Mesothelial cell of epicardium (in vitro differentiated cells): ENCODE measurements at places on chromosomes 3 and 15.

- H3K4me1 ChIP-seq: peaks cover 33% of the 10 kb centered on the region
- H3K27ac ChIP-seq: no peak overlapping the region
- H3K4me3 ChIP-seq: no peak overlapping the region
- H3K27me3 ChIP-seq: no peaks in the 10 kb centered on the region
- H3K36me3 ChIP-seq: peaks cover 8% of the 10 kb centered on the region
These were observed 282.8 kb downstream of the UBE2E2 start for GRCh38 chr3:23485922-23486321.

GRCh38 chr3:152581951-152582350 lies 253.0 kb upstream of the P2RY1 start:
- H3K36me3 ChIP-seq: no peaks in the 10 kb centered on the region
- no peak overlapping the region for H3K27ac ChIP-seq
- H3K27me3 ChIP-seq: peaks cover 2% of the 10 kb centered on the region

DNA sequence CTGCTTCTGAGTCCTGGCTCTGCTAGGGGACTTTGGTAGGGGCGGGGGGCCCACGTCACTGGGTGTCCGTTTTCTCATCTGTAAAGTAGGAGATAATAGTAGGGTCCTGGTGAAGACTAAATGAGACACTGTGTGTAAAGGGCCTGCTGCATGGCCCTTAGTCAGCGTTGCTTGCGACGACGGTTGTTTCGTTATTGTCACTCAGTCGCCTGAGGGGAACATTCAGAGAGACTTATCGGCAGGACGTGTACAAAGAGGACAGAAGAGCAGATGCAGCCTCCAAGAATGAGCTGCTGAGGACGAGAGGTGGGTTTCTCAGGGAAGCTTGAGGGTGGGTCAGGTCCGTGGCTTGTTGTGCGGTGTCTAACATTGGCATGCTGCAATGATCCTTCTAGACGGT lies 52.9 kb upstream of the MEX3B start:
- no peak overlapping the region for H3K27ac ChIP-seq
- H3K4me3 ChIP-seq: no peak overlapping the region
- no peaks in the 10 kb centered on the region for H3K36me3 ChIP-seq
- no peak for DNase-seq

DNA sequence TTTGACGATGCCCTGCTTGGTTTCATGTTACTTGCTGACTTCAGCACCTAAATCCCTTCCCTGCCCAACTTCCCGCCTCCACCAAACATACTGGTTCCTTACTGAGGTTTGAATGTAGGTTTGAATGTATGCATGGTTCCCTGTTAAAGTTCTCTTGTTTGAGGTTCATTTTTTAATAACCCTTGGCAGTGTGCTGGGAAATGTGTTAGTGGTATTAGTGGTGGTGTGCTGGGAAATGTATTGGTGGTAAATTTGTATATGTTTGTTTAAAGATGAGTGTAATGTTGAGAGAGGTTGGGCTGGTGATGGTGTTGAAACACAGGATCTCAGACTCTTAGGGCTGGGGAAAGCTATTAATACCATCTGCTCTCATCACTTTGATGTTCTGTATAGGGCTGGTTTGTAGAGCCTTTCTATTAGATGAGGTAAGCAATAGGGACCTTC lies 392.7 kb downstream of the PTPRG start:
- no peak overlapping the region for H3K27ac ChIP-seq
- H3K4me1 ChIP-seq: peaks cover 3% of the 10 kb centered on the region
- no peaks in the 10 kb centered on the region for H3K36me3 ChIP-seq

DNA sequence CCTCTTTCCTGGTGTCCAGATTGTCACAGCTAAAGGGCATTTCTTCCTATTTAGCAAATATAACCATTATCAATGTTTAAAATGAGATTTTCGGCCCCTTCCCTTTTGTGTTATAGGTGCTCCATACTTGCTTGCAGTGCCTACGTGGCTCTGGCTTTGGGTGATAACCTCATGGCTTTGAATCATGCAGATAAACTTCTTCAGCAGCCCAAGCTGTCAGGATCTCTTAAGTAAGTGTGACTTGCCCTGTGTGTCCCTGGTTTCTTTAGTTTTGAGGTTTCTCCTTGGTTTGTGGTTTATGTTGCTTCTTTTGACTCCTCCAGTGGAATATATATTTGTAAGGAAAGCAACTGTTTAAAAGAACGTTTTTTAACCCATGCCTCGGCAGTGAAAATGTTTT lies 58.5 kb upstream of the TRIM71 start:
- no peak overlapping the region for H3K4me3 ChIP-seq
- no peak for DNase-seq

DNA sequence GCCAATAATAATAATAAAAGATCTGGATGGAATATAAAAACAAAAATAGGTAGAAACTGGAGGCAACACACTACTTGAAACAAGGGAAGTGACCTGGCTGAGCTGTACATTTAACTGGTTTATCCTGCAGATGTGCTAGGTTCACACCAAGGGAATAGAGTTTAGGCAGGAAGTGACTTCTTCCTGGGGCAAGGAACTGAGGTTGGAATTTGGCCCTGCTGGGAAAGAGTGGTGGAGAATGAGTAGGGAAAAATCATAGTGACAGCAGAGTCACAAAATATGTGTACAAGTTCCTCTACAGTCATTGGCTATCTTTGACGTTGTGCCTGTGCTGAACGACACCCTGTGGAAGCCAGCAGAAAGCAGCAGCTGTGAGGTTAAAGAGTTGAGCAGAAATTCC lies 44.1 kb downstream of the ARHGAP11B start:
- no peaks in the 10 kb centered on the region for H3K27me3 ChIP-seq
- DNase-seq: no peak
- no peak overlapping the region for H3K4me3 ChIP-seq
- H3K4me1 ChIP-seq: peaks cover 4% of the 10 kb centered on the region
- H3K27ac ChIP-seq: no peak overlapping the region

- H3K27me3 ChIP-seq: peaks cover 21% of the 10 kb centered on the region
- no peak overlapping the region for H3K27ac ChIP-seq
- DNase-seq: no peak
- no peaks in the 10 kb centered on the region for H3K4me1 ChIP-seq
- H3K36me3 ChIP-seq: no peaks in the 10 kb centered on the region
These were observed 176.2 kb downstream of the PEX5L start for GRCh38 chr3:179860275-179861107.

DNA sequence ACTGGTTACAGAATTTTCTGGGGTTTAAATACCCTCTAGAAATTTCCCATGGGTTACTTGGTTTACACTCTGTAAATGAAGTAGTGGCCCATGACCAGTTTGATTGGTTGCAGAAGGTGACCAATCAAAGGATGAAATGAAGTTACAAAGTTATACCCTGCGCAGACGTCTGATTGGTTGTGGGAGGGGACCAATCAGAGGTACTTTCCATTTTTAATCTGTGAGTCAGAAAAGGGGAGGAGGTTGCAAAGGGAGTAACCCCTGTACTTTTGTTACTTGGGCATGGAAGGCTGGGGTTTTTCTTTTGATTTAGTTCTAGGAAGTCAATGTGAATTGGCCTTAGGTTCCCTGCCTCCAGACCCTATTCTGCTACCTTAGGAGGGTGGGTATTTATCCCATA lies 18.7 kb upstream of the APH1B start:
- no peak for DNase-seq
- no peaks in the 10 kb centered on the region for H3K27me3 ChIP-seq
- H3K36me3 ChIP-seq: peaks cover 23% of the 10 kb centered on the region
- H3K4me3 ChIP-seq: no peak overlapping the region
- no peak overlapping the region for H3K27ac ChIP-seq

DNA sequence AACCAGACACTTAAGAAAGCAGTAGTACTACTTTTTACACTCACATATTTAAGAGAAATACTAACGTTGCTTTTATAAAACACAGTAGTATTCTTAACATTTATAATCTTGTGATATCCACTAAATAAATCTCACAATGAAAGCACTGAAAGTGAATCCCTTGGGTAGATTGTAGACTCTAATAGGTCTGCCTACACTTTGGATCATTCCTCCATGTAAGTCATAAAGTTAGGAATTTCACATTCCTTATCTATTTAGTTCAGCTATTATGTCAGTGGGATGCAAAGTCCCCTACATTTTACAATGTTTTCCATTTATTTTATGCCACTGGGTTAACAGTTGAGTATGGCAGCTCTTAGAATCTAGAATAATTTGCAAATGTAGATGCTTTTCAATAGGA lies 330.7 kb downstream of the LSAMP start:
- H3K4me1 ChIP-seq: peaks cover 14% of the 10 kb centered on the region
- no peak overlapping the region for H3K27ac ChIP-seq
- no peaks in the 10 kb centered on the region for H3K27me3 ChIP-seq
- no peak for DNase-seq

DNA sequence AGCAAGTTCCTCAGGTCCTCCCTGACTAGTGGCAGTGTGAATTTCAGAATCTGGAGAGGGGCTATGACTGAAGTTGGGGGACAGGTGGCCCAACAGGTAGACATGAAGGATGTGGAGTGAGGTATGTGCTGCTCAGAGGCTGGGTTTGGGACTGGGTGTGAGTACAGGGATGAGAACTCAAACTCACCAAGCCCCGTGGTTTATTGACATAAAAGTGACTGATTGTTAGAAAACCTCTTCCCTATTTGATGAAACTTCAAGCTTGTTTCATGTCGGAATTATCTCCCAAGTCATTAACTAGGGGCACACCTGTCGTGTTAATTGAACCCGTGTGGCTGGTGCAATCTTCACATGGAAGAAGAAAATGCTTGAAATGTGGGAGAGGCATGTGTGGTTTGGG lies 27.1 kb downstream of the FGD5 start:
- no peak overlapping the region for H3K4me3 ChIP-seq
- peaks cover 49% of the 10 kb centered on the region for H3K27me3 ChIP-seq
- H3K36me3 ChIP-seq: no peaks in the 10 kb centered on the region
- H3K27ac ChIP-seq: no peak overlapping the region
- H3K4me1 ChIP-seq: peaks cover 24% of the 10 kb centered on the region

GRCh38 chr3:194686414-194686815 lies 732 bp downstream of the FAM43A start:
- peaks cover 20% of the 10 kb centered on the region for H3K27me3 ChIP-seq
- peak overlapping the region; percentile 33 for H3K27ac ChIP-seq
- H3K4me1 ChIP-seq: peaks cover 57% of the 10 kb centered on the region
- H3K4me3 ChIP-seq: peak overlapping the region; percentile 87
- peak; percentile 21 for DNase-seq
- H3K36me3 ChIP-seq: no peaks in the 10 kb centered on the region

DNA sequence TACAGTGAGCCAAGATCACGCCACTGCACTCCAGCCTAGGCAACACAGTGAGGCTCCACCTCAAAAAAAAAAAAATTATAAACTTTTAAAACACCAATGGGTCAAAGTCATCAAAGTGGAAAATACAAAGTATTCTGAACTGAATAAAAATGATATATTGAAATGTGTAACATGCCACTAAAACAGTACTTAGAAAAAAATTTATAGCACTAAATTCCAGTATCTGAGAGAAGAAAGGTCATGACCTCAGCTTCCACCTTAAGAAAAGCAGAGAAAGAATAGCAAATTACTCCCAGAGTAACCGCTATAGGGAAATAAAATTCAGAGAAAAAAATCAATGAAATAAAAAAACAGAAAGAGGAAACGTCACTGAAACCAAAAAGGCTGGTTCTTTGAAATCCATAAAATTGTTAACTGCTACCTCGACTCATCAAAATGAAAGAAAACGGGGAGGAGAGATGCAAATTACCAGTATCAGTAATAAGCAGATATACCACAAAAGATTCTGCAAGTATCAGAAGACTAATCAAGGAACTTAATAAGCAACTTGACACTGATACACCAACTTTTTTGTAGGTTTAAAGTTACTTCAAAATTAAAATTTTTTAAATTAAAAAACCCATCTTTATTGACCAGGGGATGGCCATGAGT lies 20.8 kb downstream of the ATP13A3 start:
- H3K36me3 ChIP-seq: peaks cover 1% of the 10 kb centered on the region
- no peak for DNase-seq
- H3K27ac ChIP-seq: peak overlapping the region; percentile 72
- H3K4me3 ChIP-seq: no peak overlapping the region

- peak overlapping the region; percentile 71 for H3K27ac ChIP-seq
- H3K36me3 ChIP-seq: no peaks in the 10 kb centered on the region
- no peak for DNase-seq
- no peaks in the 10 kb centered on the region for H3K27me3 ChIP-seq
These were observed 98.8 kb downstream of the AKAP13 start for GRCh38 chr15:85479071-85479647.

GRCh38 chr15:29873947-29874411 lies 51.7 kb upstream of the TJP1 start:
- no peaks in the 10 kb centered on the region for H3K36me3 ChIP-seq
- H3K4me1 ChIP-seq: peaks cover 46% of the 10 kb centered on the region
- no peak overlapping the region for H3K27ac ChIP-seq
- no peak overlapping the region for H3K4me3 ChIP-seq
- DNase-seq: no peak
- H3K27me3 ChIP-seq: no peaks in the 10 kb centered on the region

DNA sequence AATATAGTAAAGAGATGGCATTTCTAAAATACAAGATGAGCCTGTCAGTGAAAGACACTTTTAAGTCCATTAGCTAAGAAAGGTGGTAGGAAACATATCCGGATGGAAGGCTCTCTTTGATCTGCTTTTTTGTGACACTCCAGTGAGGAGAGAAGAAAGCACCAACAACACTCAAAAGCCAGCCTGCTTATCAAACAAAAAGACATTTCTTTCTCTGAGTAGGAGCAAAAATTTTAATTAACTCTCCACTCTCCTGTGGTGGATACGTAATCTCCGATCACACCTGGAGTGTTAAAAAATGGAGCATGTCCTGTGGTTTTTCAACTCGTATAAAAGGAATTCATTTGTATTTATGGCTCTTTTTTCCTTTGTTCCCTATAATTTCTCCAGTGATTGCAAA lies 65.3 kb downstream of the OXNAD1 start:
- DNase-seq: no peak
- H3K27ac ChIP-seq: no peak overlapping the region
- H3K4me1 ChIP-seq: no peaks in the 10 kb centered on the region
- peaks cover 47% of the 10 kb centered on the region for H3K36me3 ChIP-seq
- H3K4me3 ChIP-seq: no peak overlapping the region

- H3K36me3 ChIP-seq: no peaks in the 10 kb centered on the region
- no peak for DNase-seq
- H3K27me3 ChIP-seq: peaks cover 82% of the 10 kb centered on the region
- H3K4me3 ChIP-seq: peak within 1 kb of the TSS; percentile 68
These were observed at the start of gene COL8A1 for GRCh38 chr3:99638167-99638948. TSS of gene COL8A1 (plus strand) at chr3:99638594. CDS start at chr3:99790683, 152,089 bp downstream.

DNA sequence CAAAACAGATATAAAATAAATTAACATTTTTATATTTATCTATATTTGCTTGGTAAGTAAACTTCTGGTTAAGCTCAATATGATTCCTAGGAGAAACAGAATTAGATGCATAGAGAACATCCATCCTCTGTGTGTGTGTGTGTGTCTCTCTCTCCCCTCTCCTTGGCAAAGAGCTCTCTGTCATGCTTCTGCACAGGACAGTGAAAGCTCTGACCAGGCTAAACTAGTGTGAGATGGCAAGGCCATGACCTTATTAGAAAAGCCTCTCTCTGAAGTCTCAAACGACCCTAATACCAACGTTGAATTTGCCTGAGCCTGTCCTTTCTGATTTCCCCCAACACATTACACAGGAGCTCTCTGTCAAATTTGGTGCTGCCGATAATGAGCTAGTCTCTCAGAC lies 746.0 kb downstream of the VGLL3 start:
- H3K4me3 ChIP-seq: no peak overlapping the region
- no peak overlapping the region for H3K27ac ChIP-seq
- H3K4me1 ChIP-seq: peaks cover 3% of the 10 kb centered on the region

GRCh38 chr15:38389924-38390542 lies 63.9 kb upstream of the FAM98B start:
- H3K27me3 ChIP-seq: peaks cover 4% of the 10 kb centered on the region
- no peak overlapping the region for H3K27ac ChIP-seq
- peak; percentile 32 for DNase-seq
- H3K4me1 ChIP-seq: no peaks in the 10 kb centered on the region
- no peaks in the 10 kb centered on the region for H3K36me3 ChIP-seq

- no peak for DNase-seq
- no peaks in the 10 kb centered on the region for H3K36me3 ChIP-seq
- H3K4me1 ChIP-seq: no peaks in the 10 kb centered on the region
- H3K27ac ChIP-seq: no peak overlapping the region
These were observed 3.9 kb downstream of the ZDHHC19 start for GRCh38 chr3:196207159-196207832.
